Naive B cell (primary cell): ENCODE measurements at places on chromosomes 11 and 22. TPM values are rescaled to one million over a fixed set of nuclear protein-coding genes. Genes with fewer than 3 reads are reported as not detected.

The GRAP2 gene
- 37.7 TPM for polyA plus RNA-seq

The MRGPRE gene
- polyA plus RNA-seq: not detected

The OTOG gene
- not detected for polyA plus RNA-seq

The OR6T1 gene
- not detected for polyA plus RNA-seq

DNA sequence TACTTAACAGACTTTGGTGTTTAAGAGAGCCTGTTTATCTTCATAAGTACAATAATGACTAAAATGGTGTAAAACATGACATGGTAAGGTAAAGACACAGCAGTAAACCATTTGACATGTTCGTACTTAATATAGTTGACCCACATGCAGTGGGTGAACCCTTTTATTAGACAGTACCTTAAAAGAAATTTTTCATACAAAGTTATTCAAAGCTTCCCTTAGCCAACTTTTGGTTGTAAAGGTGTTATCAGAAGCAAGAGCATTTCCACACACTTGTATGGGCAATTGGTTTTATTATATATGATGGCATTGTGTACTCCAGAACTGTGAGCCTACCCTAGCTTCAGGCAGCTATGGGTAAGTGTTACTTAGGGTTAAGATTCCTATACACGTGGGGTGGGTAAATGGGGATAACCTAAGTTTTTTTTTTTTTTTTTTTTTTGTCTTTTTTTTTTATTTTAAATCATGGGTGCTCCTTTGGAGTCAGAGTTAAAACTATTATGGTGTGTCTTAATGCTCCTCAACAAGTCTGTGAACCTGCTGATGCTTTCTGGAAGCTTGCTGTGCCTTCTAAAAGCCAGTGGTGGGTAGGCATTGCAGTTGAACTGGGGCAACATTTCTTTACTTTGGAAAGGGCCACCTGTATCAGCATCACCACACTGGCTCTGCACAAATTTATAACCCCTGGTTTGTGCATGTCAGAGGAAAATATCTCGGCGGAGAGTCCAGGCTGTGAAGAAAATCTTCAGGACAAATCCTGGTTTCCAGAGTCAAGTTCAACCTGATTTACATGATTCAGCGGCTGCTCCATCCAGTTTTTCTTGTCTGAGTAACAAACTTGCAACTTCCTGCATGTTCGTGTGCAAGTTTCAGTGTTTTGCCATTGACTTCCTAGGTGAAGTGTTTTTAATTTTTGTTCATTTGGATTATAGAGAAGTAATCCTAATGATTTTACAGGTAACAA is 3.3 kb downstream of the PCF11 start:
- H3K27me3 ChIP-seq: no peaks in the 10 kb centered on the region
- peaks cover 56% of the 10 kb centered on the region for H3K4me1 ChIP-seq
- peaks cover 20% of the 10 kb centered on the region for H3K36me3 ChIP-seq
- H3K27ac ChIP-seq: no peak overlapping the region

GRCh38 chr22:22023581-22024137 is 41.1 kb upstream of the TOP3B start:
- no peak overlapping the region for H3K27ac ChIP-seq
- no peaks in the 10 kb centered on the region for H3K36me3 ChIP-seq
- DNase-seq: no peak
- H3K4me1 ChIP-seq: peaks cover 43% of the 10 kb centered on the region
- H3K27me3 ChIP-seq: no peaks in the 10 kb centered on the region
- H3K4me3 ChIP-seq: no peak overlapping the region

- no peak for DNase-seq
- no peaks in the 10 kb centered on the region for H3K4me1 ChIP-seq
- H3K4me3 ChIP-seq: no peak overlapping the region
- H3K27ac ChIP-seq: no peak overlapping the region
Observed at GRCh38 chr11:94837317-94837716, 69.2 kb downstream of the AMOTL1 start.

DNA sequence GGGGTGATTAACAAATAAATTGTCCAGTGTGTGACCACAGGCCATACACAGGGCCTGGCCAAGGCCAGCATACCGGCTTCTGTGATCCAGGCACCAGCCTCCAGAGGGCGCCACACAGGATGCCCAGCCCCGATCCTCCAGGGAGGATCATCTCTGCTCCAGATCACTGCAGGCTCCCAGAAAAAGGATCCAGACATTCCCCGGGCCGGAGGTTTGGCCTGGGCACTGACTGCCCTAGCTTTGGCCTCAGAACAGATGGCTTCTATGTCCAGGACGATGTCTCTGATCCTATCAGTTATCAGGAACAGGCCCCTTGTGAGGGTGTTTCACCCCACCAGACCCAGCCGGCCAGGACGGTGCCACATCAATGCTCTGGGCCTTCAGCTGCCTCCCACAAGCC is 74.5 kb upstream of the LMO1 start:
- no peak overlapping the region for H3K27ac ChIP-seq
- H3K4me1 ChIP-seq: peaks cover 25% of the 10 kb centered on the region
- no peak overlapping the region for H3K4me3 ChIP-seq
- DNase-seq: no peak

- peak overlapping the region; percentile 73 for H3K4me3 ChIP-seq
- H3K4me1 ChIP-seq: peaks cover 23% of the 10 kb centered on the region
- DNase-seq: no peak
- H3K27me3 ChIP-seq: no peaks in the 10 kb centered on the region
- H3K27ac ChIP-seq: peak overlapping the region; percentile 77
- no peaks in the 10 kb centered on the region for H3K36me3 ChIP-seq
Observed at GRCh38 chr11:68293708-68294107, 18.7 kb upstream of the LRP5 start.
